Stimulated activated CD8-positive, alpha-beta memory T cell treated with anti-CD3 and anti-CD28 coated beads, Interleukin-12 subunit alpha, Interleukin-12 subunit beta, amount 100 ng/mL, for 1 hour (primary cell): ENCODE measurements at places on chromosomes 5 and 9.

DNA sequence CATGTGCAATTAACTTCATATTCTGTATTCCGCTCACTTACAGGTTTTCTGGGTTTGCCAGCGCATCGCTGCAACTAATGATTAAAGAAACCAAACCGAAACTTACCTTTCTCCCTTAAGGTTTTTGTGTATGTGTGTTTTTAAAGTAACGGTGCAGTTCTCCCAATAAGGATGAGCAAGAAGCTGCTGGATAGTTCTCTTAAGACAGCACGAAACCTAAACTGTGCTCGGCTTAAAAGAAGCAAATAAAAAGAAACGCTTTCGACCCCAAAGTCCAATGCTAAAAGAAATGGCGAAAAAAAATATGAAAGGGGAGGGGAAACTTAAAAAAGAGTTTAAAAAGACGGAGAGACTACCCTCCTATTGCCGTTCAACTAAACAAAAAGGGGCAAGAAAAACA, 340 bp downstream of the ELAVL2 start:
- no peak for DNase-seq

DNA sequence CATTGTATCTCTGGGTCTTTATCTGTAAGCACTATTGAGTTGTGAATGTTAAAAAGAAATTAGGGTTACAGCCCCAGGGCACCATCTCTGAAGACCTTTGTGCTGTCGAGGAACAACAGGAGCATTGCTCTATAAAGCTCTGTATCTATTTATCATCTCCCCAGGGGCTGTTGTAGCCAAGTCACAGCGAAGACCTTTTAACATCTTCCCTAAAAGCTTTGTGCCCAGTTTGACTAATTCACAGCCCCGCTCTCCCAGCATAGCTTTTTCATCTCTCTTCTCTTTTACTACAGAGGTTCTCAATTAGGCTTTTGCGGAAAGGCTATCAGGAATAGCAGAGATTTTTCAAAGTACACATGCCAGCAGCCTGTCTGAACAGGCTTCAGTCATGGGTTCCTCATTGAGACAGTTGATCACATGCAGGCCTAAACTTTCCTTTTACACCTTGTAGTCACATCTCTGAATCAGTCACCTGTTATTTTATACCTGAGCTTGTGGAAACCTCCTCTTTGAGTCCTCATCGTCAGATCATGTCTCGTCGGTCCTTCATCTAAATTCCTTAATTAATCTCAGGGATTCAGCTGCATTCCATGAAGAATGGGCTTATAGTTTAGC, 140.5 kb downstream of the NPR3 start:
- DNase-seq = no peak

DNA sequence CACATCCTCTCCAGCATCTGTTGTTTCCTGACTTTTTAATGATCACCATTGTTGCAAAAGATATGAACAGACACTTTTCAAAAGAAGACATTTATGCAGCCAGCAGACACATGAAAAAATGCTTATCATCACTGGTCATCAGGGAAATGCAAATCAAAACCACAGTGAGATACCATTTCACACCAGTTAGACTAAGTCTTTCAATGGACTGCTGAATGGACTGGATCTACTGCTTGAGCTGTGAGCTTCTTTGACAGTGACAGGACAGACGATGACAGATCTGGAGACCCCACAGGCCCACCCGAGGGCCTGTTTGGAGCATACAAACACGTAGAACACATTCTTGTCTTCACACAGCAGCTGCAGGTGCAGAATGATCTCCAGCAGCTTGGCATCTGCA, 266.1 kb upstream of the RIOK2 start:
- no peak for DNase-seq

DNA sequence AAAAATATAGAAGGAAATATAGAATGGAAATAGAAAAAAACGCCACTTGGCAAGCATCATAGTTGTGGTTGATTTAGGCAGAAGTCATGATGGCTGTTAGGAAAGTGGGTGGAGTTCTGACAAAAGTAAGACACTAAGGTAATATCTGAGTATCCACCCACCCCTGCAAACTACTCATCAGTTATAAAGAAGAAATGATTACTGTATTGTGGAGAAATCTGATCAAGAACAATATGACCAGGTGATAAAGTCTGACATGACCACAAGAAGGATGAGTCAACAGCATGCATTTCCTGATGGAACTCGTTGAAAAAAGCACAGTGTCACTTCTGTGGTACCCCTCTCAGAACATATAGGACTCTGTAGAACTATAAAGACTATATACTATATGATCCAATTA, 343.4 kb upstream of the PAPPA start:
- DNase-seq = no peak

- DNase-seq = no peak
These were observed 33.4 kb upstream of the CDC42SE2 start for GRCh38 chr5:131230406-131230805.

DNA sequence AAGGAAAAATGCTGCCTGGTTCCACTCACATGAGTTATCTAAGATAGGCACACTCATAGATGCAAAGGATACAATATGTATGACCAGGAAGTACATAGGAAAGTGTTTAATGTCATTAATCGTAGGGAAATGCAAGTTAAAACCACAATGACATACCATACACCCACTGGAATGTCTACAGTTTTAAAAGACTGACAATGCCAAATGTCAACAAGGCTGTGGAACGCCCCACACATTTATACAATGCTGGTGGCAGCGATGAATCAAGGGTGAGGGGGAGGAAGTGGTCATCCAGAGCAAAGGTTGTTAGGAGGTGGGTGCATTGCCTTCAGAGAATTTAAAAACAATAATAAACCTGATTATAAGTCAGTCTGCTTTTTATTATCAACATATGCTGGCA, 437.8 kb downstream of the ARHGEF28 start:
- DNase-seq = no peak

- no peak for DNase-seq
These were observed 29.8 kb downstream of the PRUNE2 start for GRCh38 chr9:76876098-76876497.

DNA sequence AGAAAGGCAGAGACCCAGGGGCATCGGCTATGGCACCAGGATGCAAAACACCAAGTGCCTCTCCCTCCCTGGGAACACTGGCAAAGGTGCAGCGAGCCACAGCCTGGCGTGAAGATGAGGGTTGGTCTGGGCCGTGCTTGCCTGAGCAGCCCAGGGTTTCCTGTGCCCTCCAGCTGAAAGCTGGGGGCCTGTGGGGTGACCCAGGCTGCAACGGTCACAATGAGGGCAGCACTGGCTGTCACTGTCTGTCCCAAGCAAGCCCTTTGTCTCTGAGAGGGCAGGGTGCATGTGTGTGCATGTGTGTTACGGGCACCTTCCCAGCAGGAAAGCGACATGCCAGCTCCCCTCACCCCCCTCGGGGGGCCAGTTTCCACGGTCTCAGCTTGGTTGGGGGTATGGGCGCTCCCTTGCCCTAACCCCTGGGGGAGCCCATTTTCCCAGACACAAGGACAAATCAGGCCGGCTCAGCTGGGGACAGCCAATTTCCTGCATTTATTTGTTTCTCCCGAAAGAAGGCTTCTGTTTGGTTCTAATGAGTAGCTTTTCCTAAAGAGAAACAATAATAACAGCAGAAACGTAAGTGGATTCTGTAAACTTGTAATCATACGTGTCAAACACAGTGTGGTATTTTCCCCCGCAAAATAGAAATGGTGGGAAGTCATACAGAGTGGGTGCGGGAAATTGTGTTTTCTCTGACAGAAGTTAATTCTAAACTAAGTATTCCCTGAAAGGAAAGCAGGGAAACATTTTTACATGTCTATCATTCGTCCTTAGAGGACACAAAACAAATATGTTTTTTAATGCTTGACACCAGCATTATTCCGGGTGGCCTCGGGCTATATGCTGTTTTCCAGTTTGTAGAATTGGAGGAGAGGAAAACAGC, 21.3 kb downstream of the MRPL36 start:
- no peak for DNase-seq

- no peak for DNase-seq
These were observed 55.9 kb downstream of the PCSK1 start for GRCh38 chr5:96377167-96377566.

- no peak for DNase-seq
These were observed 269.4 kb upstream of the KLF9 start for GRCh38 chr9:70683841-70684240.

- DNase-seq = no peak
These were observed 146.3 kb downstream of the RORB start for GRCh38 chr9:74643303-74643923.

DNA sequence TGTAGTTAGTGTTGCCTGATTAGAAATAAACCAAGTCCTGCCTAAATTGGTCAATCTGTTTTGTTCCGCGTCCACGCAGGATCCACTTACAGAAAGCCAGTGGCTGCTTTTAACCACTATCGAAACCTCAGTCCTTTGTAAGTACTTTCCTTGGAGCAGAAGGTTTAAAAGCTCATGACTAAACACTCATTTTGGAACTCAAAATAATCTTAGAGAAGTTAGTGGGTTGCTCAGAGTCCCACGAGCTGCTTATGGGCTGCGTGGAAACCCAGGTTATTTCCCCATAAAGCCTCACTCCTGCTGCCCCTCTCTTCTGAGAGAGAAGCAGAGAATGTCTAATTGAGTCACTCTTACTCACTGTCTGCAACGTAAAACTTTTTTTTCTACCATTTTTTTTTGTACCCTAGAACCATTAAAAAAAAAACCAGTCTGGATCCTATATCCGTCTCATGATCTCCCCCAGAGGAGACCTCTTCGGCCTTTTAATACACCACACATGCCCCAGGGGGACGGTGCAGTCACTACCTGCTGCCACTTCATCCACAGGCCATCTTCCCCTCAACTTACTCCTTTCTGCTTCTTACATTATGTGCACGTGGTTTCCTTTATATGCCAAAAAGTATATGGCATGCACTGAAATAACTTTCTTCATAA, 7.6 kb downstream of the BASP1 start:
- no peak for DNase-seq

DNA sequence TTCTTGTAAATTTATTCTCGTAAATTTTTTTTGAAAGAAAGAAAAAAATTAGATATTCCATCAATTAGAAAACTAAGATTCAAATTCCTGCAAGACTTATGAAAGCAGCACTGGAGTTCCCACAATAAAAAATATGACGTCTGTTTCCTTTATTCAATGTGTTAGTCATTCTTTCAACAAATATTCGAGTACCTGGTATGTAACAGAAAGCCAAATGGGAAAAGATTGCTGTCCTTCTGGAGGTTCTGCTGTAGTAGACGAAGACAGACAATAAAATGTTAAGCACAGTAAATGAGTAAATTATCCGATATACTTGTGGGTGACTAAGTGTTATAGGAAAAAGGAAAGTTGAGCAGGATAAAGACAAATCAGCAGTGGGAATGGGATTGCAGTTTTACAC, 92.2 kb downstream of the ADAMTSL1 start:
- no peak for DNase-seq
